ENCODE measurements at places on chromosomes 5 and 9. TPM values are rescaled to one million over a fixed set of nuclear protein-coding genes. Genes with fewer than 3 reads are reported as not detected.

DNA sequence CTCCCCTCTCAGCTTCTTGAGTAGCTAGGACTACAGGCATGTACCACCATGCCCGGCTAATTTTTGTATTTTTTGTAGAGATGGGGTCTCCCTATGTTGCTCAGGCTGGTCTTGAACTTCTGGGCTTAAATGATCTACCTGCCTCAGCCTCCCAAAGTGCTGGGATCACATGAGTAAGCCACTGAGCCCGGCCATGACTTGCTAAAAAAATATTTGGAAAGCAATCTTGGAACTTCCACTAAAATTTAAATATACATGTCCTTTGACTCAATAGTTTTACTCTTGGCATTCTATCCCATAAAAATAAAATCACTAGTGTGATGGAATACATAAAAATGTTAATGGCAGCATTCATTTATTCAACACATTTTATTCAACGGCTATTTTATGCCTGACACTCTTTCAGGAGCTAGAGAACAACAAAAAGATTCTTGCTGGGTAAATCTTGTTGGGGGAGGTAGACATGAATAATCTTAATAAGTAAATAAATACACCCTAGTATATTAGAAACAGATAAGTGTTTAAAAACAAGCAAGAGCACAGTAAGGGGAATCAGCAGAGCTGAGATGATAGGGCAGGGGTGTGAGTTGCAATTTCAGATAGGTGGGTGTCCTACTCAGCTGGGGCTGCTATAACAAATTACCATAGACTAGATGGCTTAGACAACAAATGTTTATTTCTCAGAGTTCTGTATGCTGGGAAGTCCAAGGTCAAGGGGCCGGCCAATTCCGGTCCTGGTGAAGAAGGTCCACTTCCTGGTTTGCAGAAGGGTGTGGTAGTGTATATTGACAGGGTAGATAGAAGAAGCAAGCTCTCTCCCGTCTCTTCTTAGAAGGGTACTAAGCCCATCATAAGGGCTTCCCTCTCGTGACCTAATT, 50.7 kb downstream of the KCNV2 start:
- no peaks in the 10 kb centered on the region for H3K27me3 ChIP-seq
- H3K36me3 ChIP-seq = peaks cover 48% of the 10 kb centered on the region
- no peak overlapping the region for H3K4me3 ChIP-seq
- H3K27ac ChIP-seq = no peak overlapping the region

DNA sequence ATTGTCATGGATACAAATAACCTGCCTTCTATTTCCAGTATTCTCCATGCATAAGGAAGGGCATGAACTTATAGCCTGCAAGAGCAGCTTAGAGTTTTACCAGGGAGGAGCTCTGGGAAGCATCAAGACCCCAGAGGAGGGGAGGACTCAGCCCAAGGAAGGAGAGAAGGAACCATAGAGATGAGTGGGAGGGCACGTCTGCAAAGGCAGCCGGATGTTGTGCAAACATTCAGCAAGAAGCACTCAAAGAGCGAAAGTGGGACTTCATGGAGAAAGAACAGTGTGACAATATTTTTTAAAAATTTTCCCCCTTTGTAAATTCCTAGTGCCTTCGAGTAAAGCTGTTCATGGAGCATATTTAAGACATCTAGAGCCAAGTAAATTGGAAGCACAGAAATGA, 270.1 kb upstream of the PTGER4 start:
- H3K4me1 ChIP-seq = no peaks in the 10 kb centered on the region
- DNase-seq = no peak
- no peak overlapping the region for H3K4me3 ChIP-seq
- H3K27me3 ChIP-seq = no peaks in the 10 kb centered on the region
- H3K36me3 ChIP-seq = no peaks in the 10 kb centered on the region
- no peak overlapping the region for H3K27ac ChIP-seq

KIF12 gene
- 0.15 TPM for polyA plus RNA-seq

GRCh38 chr5:98902733-98903132, 26.1 kb downstream of the CHD1 start:
- H3K27ac ChIP-seq = no peak overlapping the region
- DNase-seq = no peak
- peaks cover 25% of the 10 kb centered on the region for H3K4me1 ChIP-seq
- H3K27me3 ChIP-seq = no peaks in the 10 kb centered on the region
- peaks cover 60% of the 10 kb centered on the region for H3K36me3 ChIP-seq

- no peaks in the 10 kb centered on the region for H3K36me3 ChIP-seq
- H3K4me1 ChIP-seq = no peaks in the 10 kb centered on the region
- H3K4me3 ChIP-seq = no peak overlapping the region
- no peak overlapping the region for H3K27ac ChIP-seq
- DNase-seq = no peak
Measured at GRCh38 chr5:115657125-115657880, 31.5 kb upstream of the TMED7 start.

DNA sequence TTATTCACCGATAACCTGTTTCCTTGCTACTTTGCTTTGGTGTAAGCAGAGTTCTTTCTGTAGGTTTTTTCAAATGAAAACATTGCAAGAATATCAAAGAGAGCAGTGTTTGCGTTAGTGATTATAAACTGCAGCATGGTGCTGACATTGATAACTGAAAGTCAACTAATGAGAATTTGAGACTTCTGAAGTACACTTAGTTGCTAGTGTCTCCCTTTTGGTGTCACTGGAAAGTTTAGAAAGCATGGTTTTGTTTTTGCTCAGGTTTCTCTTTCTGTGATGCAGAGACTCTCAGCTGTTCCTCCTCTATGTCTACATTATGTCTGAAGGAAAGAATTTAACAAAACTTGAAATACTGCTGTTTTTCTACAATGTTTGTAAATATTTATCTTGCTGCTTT, 80.2 kb upstream of the ZNF169 start:
- DNase-seq = no peak
- H3K36me3 ChIP-seq = peaks cover 70% of the 10 kb centered on the region
- H3K27me3 ChIP-seq = no peaks in the 10 kb centered on the region
- peaks cover 18% of the 10 kb centered on the region for H3K4me1 ChIP-seq
- no peak overlapping the region for H3K27ac ChIP-seq
- H3K4me3 ChIP-seq = no peak overlapping the region

- H3K27me3 ChIP-seq = no peaks in the 10 kb centered on the region
- H3K4me1 ChIP-seq = no peaks in the 10 kb centered on the region
- no peak overlapping the region for H3K4me3 ChIP-seq
- no peak for DNase-seq
- no peaks in the 10 kb centered on the region for H3K36me3 ChIP-seq
Measured at GRCh38 chr9:127905004-127905728, 5.8 kb upstream of the ST6GALNAC6 start.

EQTN gene
- polyA plus RNA-seq = not detected

FGF1 gene
- polyA plus RNA-seq = 5.3 TPM

Data from SK-N-SH (cell line).